ENCODE measurements at places on chromosomes 3 and 15.

- DNase-seq: peak; percentile 17
These were observed 21.3 kb downstream of the SLC35G2 start for GRCh38 chr3:136840252-136840651.

DNA sequence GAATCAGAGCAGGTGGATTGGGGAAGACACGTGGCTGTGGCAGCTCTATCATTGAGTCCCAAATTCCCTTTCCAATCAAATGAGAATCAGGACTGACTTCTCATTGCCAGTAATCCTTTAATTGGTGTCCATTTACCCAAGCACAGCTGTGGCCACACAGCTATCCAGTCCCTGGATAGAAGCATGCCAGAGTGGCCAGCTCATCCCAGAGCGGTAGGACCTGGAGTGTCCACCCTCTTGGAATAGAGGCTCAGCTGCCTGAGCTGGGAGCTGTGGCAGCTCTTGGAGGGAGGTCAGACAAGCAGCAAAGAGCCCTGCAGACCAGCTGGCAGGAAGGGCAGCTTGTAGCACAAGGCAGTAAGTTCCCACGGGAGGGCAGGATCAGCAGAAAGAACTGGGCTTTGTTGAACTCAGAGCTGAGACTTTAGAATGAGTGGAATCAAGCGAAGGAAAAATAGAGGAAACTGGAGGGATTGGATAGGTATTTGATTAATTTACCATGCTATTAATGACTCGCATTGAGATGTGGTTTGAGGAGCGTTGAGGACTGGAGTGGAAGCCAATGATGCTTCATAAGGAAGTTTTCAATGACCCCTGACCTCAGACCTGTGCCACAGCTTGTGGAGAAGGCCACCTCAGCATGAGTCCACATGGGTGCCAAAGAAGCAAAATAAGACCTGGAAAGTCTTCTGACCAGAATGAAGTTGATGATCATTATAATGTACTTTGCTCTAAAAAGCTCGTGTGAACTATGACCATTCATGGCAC lies 6.9 kb upstream of the ALPK3 start:
- DNase-seq: no peak

DNA sequence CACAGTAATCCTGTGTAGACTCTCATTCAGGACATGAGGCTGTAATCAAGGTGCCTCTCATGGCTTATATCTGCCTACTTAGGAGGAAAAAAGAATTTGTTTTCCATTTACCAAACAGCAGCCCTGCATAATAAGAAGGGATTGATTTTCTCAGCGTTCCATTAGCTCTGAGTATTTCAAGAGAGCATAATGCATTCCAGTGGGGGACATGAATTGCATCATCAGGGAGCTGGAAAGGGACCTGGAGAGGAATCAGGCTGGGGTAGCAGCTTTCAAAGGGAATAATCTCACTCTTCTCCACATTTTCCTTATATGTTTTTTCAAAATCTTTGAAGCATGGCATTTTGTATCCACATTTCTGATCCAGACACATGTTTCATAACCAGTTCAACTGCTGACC lies 150.6 kb upstream of the ANKRD28 start:
- no peak for DNase-seq

- no peak for DNase-seq
These were observed 61.5 kb upstream of the CFAP161 start for GRCh38 chr15:81072551-81072950.

DNA sequence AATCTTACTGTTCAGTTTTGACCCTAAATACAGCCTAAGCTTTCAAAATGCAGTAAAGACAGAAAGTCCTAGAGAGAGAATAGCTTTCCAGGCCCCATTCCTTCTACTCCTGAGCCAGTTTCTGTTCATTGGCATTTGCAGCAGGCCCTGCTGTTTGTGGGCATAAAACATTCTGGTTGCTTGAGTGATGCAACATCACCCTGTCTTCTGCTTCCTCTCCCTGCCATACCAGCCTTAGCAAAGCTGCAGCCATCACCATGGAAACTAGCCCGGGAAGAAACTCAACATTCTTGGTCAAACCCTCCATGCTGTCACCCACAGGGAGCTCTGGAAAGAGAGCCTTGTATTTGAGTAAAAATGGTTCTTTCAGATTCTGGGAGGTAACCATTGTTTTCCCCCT lies 325.7 kb downstream of the MAGI1 start:
- DNase-seq: no peak

GRCh38 chr3:125647318-125648014 lies 52.2 kb upstream of the OSBPL11 start:
- no peak for DNase-seq

- no peak for DNase-seq
These were observed 44.1 kb downstream of the SENP2 start for GRCh38 chr3:185630182-185630622.

GRCh38 chr15:66456211-66456610 lies 41.4 kb downstream of the SNAPC5 start:
- DNase-seq: no peak

GRCh38 chr3:55792009-55792408 lies 304.9 kb upstream of the WNT5A start:
- DNase-seq: no peak

GRCh38 chr3:123821920-123822319 lies 62.2 kb downstream of the MYLK start:
- DNase-seq: peak; percentile 3

- DNase-seq: no peak
These were observed 23.4 kb upstream of the PPARG start for GRCh38 chr3:12265508-12265907.

DNA sequence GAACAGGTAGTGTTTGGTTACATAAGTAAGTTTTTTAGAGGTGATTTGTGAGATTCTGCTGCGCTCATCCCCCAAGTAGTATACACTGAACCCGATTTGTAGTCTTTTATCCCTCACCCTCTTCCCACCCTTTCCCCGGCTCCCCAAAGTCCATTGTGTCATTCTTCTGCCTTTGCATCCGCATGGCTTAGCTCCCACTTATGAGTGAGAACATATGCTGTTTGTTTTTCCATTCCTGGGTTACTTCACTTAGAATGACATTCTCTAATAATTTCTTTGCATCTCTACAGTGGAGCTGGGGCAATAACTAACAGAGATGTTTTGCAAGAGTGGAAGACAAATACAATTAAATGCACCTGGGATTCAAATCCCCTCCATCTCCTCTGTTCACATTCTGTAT lies 93.2 kb downstream of the TP63 start:
- DNase-seq: no peak

GRCh38 chr15:63434576-63435186 lies 53.0 kb upstream of the CA12 start:
- peak; percentile 12 for DNase-seq

GRCh38 chr15:89835176-89835564 lies 20.5 kb upstream of the ANPEP start:
- DNase-seq: no peak

GRCh38 chr15:79078763-79079410 lies 11.7 kb downstream of the RASGRF1 start:
- DNase-seq: no peak

- DNase-seq: no peak
These were observed 64.9 kb upstream of the SUCLG2 start for GRCh38 chr3:67719333-67719732.

DNA sequence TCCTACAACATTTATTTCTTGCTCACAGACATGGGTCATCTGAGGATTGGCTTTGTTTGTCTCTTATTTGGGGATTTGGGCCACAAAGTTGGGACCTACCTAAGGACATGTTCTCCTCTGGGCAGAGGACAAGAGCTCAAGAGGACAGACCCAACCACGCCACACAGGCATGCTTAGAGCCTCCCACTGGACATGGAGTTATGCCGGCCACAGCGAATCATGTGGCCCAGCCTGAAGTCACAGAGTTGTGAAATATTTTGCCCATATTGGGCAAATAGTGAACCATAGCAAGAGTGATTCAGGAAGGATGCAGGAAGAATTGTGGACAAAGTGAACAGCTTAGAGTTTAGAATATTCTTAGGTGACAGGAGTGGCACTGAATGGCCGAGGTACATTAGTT lies 9.9 kb downstream of the TRAK1 start:
- DNase-seq: no peak

- no peak for DNase-seq
These were observed 639 bp downstream of the MKRN3 start for GRCh38 chr15:23566071-23566554.

DNA sequence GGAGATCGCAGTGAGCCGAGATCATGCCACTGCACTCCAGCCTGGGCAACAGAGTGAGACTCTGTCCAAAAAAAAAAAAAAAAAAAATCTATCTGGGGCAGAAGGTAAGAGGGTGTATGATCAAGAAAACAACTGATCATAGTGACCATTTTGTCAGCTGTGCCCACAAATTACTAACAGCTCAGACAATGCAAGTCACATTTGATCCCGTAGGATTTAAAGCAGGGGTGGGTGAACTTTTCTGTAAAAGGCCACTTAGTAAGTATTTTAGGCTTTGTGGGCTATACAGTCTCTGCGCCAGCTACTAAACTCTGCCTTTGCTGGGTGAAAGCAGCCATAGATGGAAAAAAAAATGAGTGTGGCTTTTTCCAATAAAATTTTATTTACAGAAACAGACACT lies 57.6 kb upstream of the ABI3BP start:
- no peak for DNase-seq

DNA sequence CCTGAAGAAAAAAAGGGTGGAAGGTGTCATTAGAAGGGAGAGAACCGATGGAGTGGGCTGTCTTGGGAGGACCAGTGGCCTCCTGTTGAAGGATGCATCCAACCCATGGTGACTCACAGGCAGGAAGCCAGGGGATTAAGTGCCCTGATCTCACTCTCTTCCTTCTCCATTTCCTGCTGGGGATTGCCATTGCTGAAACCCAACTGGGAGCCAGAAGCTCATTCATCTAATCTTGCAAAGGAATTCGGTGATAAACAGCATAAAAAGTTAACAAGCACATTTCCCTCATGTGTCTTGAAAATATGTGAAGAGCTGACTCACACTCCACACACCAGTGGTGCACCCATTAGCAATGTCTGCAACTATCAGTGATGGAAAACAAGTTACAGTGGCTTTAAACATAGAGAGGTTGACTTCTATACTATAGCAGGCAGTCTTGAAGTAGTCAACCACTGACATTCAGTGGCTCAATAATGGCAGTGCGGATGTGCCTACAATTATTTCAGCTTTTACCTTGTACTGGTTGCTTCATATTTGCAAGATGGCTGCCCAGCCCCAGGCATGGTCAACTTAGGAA lies 12.8 kb upstream of the CSRNP1 start:
- DNase-seq: no peak

- DNase-seq: no peak
These were observed 403.0 kb downstream of the ROBO1 start for GRCh38 chr3:79364784-79365183.

- no peak for DNase-seq
These were observed 15.1 kb upstream of the SNRPA1 start for GRCh38 chr15:101310161-101310480.

GRCh38 chr3:53082736-53083135 lies 36.9 kb upstream of the SFMBT1 start:
- no peak for DNase-seq

DNA sequence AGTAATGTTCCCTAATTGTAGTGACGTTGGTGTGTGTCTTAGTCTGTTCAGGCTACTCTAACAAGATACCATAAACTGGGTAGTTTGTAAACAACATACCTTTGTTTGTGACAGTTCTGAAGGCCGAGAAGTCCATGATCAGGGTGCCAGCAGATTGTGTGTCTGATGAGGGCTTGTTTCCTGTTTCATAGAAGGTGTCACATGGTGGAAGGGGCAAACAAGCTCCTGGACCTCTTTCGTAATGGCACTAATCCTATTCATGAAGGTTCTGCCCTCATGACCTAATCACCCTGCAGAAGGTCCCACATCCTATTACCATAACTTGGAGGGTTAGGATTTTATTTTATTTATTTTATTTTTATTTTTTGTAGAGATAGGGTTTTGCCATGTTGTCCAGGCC lies 11.1 kb downstream of the ATXN7 start:
- peak; percentile 29 for DNase-seq

DNA sequence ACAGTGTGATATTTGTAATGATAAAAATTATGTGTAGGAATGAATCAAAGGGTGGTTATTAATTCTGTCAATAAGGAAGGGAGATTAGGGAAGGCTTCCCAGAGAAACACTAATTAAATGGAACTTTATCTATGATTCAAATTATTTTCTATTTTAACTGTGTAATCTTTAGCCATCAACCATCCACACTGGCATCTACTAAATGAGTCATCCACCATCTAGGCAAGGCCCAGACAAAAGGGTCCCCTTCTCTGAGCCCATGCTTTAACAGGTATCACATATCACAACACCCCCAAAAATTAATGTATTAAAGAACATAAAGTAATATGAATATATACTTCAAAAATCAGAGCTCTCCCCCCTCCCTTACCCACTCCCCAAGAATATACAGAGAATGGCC lies 19.9 kb upstream of the TPM1 start:
- no peak for DNase-seq

DNA sequence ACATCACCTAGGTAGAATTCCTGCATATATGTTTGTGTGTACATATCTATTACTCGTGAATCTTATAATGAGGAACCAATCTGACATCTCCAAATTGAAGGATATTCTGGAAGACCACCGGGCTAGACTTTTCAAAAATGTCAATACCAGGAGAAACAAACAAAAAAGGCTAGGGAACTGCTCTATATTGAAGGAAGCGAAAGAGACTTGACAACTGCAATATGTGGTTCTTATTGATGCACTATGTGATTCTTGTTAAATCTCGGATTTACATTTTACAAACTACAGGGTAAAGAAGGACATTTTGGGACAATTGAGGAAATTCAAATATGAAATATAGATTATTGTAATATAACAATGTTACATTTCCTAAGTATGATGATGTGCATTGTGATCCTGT lies 137.5 kb upstream of the CCDC54 start:
- DNase-seq: peak; percentile 5

DNA sequence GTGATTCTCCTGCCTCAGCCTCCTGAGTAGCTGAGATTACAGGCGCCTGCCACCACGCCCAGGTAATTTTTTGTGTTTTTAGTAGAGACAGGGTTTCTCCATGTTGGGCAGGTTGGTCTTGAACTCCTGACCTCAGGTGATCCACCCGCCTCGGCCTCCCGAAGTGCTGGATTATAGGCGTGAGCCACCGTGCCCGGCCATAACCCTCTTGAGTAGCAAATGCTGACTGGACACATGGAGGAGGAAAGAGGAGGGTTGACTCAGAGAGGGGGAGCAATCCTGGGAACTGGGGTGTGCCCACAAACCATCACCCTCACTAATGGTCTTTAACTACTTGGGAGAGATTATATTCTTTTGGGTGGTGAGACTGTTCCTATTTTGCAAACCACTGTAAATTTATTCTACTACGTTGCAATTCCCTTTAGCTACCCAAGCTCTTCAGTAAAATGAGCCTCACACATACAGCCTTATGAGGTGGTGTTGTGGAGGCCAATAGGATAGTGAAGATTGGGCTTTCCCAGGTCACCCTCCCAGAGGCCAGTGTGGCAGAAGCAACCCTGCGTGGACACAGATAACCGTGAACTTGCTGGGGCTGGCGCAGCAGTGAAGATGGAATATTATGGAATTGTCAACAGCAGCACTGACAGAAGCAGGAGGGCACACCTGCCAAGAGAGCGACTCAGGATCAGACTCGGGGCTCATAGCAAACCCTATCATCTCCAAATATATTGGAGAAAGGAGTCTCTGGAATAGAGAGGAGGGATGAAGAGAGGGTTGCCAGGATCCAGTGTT lies 37.4 kb downstream of the TLNRD1 start:
- no peak for DNase-seq

- no peak for DNase-seq
These were observed 181.8 kb downstream of the OXSM start for GRCh38 chr3:25971736-25972135.

- DNase-seq: no peak
These were observed 69.4 kb downstream of the BFSP2 start for GRCh38 chr3:133469140-133469731.

Measured in hematopoietic multipotent progenitor cell treated with erythropoietin and hydrocortisone succinate and interleukin-3 and kit ligand, for 6 days (in vitro differentiated cells).